Common myeloid progenitor, CD34-positive (primary cell): ENCODE measurements at places on chromosomes 16 and 17.
A peak's percentile ranks its signal among the peaks of the same experiment; 100 is the strongest.

GRCh38 chr17:31404028-31404949 is 12.8 kb downstream of the RAB11FIP4 start:
- DNase-seq: peak; percentile 46

DNA sequence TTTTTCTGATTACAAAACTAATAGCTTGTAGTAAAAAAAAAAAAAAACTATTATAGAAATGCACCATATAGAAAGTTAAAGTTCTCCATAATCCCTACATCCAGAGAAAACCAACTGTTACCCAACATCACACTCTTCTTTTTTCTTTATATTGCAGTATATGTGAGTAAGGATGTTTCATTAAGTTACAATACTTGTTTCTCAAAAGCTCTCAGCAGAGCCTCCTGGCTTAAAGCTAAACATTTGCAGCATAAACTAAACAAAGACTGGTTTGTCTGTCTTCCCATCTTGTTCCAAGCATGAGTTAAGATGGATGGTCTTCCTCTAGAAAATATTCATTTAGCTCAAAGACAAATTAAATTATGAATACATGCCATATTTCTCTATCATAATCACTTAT is 25.2 kb downstream of the GRB2 start:
- DNase-seq: no peak

GRCh38 chr17:79132271-79133064 is 57.8 kb downstream of the ENGASE start:
- no peak for DNase-seq

GRCh38 chr17:5874486-5874885 is 195.7 kb upstream of the WSCD1 start:
- no peak for DNase-seq

GRCh38 chr16:81673432-81673831 is 105.7 kb upstream of the PLCG2 start:
- no peak for DNase-seq

DNA sequence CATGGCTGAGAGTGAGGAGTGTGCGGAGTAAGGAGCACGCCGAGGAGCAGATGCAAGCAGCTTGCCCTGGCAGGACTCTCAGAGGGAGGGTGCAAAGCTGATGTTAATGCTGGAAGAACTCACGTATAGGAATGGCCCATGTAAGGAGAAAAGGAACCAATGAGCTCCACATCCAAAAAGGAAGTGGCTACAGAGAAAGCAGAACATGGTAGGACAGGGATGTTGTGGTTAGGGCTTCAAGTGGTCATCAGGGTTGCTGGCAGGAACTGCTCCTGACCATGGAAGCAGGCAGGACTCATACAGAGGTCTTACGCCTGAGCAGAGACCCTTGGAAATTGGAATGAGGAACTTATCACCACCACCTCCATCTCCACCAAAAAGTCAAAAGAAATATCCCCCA is 5.2 kb downstream of the MYO1D start:
- peak; percentile 25 for DNase-seq

DNA sequence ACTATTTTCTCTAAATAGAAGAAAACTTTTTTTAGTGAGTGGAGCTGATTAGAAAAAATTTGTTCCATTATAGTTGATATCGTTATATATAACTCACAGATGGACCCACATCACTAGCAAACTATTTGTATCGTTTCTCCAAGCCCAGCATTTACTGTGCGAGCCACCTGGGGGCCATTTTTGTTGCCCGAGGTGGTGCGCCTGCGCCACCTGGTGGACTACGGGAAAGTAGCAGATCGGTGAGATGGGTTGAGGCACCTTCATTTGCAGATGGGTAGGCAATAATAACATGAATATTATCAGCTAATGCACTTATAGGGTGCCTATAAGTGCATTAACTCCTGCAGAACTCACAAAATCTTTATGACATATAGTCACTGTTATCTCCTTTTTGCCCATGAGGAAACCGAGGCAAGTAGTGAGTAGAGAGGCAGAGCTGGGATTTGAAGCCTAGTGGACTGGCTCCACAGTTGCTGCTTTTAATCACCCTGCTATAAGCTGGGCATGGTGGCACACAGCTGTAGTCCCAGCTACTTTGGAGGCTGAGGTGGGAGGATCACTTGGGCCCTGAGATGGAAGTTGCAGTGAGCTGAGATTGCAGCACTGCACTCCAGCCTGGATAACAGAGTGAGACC is 23.2 kb upstream of the NTN1 start:
- DNase-seq: peak; percentile 77

- DNase-seq: no peak
These were observed 6.6 kb downstream of the SOCS1 start for GRCh38 chr16:11249233-11250061.

DNA sequence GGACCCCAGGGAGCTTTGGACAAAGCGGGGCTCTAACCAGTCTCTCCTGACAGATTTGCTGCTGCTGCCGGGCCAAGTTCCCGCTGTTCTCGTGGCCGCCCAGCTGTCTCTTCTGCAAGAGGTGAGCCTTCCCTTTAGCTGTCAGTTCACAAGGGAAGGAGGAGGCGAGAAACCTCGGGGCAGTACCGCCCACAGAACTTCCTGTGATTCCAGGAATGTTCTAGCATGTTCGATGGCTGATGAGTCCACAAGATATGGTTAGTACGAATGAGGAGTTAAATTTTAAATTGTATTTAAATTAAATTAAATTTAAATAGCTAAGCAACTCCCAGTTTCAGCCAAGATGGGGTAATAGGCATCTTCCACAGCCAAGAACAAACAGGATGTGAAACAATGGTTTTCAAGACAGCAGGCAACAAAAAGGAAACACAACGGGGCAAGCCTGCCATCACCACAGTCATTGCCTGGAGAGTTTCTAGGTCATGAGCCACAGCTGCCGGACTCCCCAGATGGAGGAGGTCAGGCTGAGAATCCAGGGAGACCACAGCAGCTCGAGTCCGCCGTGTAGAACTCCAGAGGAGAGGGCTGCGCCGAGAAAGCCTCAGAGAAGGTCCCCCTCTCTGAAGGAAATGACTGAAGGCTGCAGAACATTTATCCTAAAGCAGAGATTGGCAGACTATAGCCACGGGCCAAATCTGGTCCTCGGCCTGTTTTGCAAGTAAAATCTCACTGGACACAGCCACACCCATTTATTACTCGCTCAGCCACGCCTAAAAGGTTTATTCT is 9.5 kb upstream of the TCF25 start:
- peak; percentile 44 for DNase-seq

DNA sequence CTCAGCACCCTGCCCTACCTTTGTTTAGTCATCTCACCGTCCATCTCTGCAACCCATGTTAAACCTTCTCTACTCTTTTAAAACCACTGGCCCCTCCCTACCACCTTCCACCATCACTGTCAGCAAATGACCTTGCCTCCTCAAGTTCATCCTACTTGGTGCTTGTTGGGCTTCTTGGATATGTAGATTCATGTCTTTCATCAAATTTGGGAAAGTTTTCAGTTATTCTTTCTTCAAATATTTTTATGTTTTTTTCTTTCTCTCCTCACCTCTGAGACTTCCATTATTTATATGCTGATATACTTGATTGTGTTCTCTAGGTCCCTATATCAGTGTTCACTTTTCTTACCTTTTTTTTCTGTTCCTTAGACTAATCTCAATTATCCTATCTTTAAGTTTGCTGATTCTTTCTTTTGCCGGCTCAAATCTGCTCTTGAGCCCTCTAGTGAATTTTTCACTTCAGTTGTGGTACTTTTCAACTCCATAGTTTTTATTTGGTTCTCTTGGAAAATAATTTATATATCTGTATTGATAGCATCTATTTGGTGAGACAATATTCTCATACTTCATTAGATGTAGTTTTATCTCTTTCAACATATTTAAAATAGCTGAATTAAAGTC is 28.7 kb upstream of the ALDH3A2 start:
- DNase-seq: peak; percentile 33

GRCh38 chr16:72845322-72846020 is 202.5 kb downstream of the ZFHX3 start:
- DNase-seq: no peak

DNA sequence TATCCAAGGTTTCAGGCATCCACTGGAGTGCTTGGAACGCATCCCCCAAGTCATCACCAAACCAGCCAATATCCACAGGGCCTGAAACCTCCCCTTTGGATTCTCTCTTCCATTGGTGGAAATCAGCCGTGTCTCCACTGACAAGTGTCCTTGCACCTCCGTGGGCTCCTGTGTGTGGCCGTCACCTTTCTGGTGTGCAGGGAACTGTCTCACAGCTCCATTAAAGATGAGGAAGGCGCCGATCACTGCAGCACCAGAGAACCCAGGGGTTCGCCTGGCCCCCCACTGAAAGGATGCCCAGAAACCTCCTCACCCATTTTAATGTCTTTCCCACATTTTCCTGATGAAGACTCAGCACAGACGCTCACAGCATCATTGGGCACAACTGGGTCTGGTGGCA is 17.8 kb upstream of the METRNL start:
- DNase-seq: no peak

GRCh38 chr16:87407511-87408112 is 15.5 kb downstream of the MAP1LC3B start:
- DNase-seq: peak; percentile 49

DNA sequence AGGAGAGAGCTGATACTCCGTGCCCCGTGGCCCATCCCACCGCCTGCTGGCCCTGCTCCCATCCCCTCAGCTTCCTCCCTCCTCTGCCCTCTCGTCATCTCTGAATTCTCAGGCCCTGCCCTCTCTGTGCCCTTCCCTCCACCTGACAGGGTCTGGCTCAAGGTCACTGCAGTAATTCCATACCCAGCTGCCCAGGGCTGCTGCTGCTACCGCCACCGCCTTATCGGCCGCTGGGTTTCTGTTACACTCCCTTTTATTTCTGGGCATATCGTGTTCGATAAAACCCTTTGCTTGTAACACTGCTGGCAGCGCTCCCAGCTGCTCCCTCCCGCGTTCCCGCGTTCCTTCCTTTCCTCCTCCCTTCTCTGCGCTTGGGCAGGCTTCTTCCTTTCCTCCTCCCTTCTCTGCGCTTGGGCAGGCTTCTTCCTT is 1.2 kb downstream of the EPN3 start:
- DNase-seq: no peak

GRCh38 chr17:4358154-4358553 is 8.3 kb downstream of the UBE2G1 start:
- no peak for DNase-seq

- no peak for DNase-seq
These were observed 80.4 kb downstream of the COX10 start for GRCh38 chr17:14149751-14150150.

GRCh38 chr16:89270666-89271345 is 53.3 kb downstream of the ZNF778 start:
- DNase-seq: no peak

- DNase-seq: no peak
These were observed 4.8 kb downstream of the BAIAP3 start for GRCh38 chr16:1338119-1338730.
